ENCODE measurements at places on chromosomes 6 and 20.

DNA sequence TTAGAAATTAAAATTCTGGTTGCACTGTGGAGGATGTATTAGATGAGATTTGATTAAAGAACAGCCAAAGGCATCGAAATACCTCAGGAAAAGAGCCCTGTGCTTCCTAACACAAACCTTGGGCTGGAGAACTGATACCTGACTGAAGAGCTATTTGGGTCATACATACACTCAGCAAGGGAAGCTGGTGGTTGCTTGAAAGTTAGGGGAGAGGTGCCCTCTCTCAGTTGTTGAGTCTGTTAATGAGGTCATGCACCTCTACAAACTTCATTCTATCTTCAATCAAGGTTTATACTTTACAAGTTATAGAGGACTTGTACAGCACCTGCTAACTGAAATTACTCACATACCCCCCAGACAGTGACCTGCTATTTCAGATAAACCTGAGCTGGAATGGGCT is 25.5 kb downstream of the FAM184A start:
- no peak for DNase-seq

- DNase-seq, result no peak
Measured at GRCh38 chr20:50294164-50295088, 103.8 kb downstream of the CEBPB start.

DNA sequence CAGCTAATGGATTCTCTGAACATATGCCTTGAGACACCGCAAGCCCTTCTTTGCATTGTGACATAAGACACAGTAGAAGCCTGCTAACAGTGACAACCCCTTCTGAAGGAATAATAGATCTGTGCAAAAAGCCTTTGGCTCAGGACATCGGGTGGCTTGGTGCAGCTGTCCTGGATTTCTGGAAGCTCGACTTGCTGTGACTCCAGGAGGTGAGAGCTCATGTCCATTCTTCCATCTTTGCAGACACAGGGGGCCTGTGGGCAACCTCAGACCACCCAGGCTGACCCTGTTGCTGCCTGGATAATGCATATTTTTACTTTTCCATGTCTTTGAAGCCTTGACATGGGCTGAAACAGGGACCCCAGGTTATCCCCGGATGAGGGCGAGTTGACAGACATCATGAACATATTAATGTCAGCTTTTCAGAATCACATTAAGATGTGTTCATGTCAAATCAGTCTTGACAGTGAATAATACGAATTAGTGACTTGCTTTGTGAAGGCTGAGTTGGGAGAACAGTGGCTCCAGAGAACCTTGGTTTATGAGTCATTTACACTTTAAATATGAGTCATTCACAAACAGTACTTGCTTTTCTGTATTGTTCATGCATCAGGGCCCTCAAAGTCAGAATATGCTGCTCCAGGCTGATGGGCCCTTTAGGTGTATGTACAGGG is 66.8 kb upstream of the IYD start:
- DNase-seq, result no peak

DNA sequence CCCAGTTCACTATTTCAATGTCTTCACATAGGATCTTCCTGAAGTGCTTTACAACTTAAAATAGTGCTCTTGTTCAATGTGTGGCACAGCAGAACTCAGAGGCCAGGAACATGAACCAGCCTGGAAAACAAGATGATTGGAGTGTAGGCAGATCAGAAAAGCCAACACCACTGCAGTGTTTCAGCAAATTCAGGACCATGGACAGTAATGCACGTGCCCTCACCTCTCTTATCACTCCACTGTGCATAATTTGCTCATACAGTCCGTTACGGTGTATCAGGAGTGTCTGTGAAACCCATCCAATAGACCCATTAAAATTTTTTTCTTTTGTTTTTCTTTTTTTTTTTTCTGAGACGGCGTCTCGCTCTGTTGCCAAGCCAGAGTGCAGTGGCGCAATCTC is 27.6 kb upstream of the HACE1 start:
- DNase-seq, result no peak

DNA sequence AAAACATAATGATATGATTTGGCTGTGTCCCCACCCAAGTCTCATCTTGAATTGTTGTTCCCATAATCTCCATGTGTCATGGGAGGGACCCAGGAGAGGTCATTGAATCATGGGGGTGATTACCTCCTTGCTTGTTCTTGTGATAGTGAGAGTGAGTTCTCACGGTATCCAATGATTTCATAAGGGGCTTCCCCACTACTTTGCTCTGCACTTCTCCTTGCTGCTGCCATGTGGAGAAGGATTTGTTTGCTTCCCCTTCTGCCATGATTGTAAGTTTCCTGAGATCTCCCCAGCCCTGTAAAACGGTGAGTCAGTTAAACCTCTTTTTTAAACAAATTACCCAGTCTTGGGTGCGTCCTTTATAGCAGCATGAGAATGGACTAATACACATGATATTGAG is 156.8 kb upstream of the PLCB4 start:
- peak; percentile 38 for DNase-seq

DNA sequence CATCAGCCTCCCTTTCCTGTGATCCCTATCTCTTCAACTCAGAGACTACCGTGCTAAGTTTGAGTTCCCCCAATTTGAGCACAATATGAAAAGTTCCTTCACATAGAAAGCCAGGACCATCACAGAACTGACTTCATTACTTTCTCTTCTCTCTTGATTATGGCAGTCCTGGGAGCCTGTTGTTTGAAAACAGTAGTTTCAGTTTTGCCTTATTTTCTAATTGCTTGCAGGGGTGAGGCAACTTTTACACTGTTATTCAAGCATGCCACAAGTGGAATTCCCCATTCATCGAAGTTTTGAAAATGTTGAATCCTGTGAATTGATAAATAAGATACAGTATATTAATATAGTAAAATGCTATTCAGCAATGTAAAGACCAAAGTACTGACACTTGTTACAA is 569.7 kb upstream of the MARCKS start:
- DNase-seq, result no peak

GRCh38 chr20:48411245-48411644 is 416.6 kb downstream of the PREX1 start:
- no peak for DNase-seq

DNA sequence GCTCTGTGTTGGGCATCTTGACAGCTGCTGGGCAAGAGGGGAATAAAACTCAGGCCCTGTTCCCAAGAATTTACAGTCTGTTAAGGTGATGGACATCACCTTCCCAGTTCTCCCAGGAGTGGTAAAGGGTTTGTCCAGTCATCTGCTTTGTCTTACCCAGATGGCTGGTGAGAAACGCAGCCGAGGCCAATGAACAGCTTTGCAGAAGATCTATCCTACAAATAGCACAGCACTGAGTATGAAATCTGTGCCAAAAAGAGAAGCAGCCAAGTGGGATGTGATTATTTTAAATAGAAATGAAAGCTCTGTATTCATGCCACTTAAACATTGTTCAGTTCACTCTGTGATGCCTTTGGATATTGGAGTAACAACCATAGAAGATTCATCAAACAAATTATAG is 132.7 kb upstream of the SLC22A16 start:
- DNase-seq, result no peak

DNA sequence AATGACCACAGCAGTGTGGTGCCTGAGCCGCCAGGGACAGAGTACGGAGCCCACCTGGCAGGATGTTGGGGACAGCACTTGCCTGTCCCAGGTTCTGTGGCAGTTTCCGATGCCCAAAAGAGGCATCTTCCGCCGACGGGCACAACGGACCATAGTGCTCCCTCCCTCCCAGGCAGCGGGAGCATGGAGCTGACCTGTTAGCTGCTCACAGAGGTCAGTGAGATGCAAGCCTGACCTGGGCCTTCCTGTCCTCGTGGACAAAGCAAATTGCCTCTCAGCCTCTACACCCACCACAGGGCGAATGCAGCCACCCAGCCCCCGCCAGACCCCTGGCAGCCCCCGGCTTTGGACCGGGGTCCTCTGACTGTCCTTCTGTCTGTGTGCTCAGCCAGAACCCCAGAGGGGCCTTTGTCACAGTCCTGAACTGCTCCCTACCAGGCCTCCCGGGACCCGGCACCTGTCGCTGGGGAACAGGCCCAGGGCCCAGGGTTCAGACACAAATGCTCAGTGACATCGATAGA is 16.2 kb upstream of the FRMD1 start:
- DNase-seq, result no peak

DNA sequence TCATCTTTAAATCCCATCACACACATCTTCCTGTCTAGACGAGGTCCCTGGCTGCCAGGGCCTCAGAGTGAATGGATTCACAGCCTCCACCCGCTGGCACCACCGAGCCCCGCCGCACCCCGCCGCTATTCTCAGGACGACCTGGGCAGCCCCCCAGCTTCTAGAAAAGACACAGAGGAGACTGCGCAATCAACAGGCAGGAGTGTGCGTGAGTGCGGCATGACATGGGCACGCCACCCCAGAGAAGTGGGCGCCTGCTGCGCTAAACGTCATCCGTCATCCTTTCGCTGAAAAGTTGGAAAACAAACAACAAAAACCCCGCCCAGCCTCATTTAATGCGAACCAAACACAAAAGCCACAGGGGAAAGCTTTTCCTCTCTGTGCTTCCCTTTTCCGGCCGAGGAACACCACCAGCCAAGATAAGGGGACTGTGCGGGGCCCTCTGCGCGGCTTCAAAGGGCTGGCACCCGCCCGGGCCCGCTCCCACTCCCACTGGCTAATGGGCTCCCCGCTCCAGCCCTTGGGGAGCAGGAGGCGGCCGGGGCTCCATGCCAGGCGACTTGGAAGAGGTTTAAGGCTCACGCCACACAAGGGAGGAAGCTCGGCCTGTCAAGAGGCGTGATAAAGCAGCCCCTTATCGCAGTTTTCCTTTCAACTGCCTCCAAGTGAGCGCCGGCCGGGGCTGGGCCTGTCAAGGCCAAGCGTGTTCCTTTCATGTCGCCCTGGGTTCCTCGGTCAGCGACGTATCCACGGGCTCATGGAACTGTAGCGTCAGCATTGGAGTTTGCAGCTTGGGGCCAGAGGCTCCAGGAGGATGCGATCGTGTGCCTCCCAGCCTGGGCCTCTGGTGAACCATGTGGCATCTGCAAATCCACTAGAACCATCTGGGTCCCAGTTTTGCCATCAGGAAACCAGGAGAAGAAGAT is 50.1 kb downstream of the NFATC2 start:
- DNase-seq, result no peak

DNA sequence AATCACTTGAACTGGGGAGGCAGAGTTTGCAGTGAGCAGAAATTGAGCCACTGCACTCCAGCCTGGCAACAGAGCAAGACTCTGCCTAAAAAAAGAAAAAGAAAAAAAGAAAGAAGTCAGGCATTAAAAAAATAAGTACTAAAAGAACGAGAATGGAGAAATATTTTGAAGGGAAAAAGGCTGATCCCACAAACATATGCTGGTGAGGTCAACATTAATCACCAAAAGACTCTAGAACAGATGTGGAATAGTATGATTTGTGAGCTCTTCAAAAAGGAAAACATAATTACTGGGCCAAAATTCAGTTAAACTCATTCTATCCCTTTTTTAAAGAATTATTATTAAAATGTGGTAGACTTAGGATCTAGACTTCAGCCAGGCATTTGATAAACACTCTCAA is 61.2 kb upstream of the NRSN1 start:
- no peak for DNase-seq

DNA sequence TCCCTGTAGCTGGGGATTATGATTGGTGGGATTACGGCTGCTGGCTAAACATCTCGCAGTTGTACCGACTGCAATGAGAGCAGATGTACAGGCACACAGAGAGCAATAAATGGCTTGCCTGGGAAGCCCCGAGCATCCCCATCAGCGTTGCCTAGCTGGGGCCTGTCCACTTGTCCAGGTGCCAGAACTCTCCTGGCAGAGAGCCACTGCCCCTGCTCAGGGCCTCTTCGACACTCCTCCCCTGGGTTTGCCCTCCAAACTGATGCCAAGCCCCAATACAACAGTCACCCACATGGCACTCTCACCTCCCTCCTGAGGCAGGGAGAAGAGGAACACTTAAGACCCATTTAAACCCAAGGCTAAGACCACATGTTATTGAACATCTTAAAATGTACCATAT is 715.1 kb downstream of the PTPRT start:
- DNase-seq, result no peak

GRCh38 chr6:33235221-33235634 is 26.9 kb downstream of the RING1 start:
- DNase-seq, result peak; percentile 95

- no peak for DNase-seq
Measured at GRCh38 chr6:31267651-31268368, 4.1 kb downstream of the HLA-C start.

DNA sequence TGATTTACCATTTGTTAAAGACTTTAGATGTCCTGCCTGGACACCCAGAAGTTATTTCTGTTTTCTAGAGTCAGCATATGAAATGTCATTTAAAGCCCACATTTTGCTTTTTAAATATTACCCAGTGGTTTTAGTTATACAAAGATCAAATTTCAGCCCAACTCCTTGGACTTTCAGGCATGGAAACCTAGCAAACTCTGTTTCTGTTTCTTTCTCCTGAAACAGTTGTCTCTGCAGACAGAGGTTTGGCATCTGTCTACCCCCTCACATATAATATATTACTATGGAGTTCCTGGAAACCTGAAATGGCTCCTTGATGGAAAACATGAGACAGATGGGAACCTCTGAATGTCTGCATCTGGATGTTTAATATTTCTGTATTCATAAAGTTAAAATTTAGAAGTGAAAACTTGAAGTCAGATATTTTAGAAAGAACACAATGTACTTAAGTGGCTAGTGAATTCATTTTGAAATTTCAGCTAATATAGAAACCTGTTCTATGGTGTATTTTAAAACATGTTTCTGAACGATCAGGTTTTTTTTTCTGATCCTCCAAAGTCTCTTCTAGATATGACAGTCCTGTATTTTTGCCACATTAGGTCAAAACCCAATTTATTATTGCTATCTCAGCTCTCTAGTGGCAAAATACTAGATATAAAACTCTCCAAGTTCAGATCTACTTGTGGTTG is 743.3 kb downstream of the CD109 start:
- DNase-seq, result no peak

- no peak for DNase-seq
Measured at GRCh38 chr6:39420300-39421265, 98.1 kb upstream of the KCNK16 start.

DNA sequence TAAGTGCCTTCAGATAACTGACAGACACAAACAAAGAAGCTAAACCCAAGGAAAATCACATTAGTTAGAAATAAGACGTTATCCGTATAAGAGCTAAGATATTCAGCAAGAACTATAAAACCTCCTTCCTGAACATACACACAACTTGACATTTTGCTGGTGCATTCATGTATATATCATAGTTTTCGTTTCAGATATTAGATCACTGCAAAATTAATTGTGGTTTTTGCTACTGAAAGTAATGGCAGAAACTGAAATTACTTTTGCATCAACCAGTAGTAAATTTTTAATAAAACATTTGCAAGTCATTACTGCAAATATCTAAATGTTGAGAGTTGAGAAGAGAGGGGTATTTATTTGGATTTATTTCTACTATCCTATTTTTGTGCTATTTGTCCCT is 26.1 kb upstream of the KCNQ5 start:
- DNase-seq, result no peak

DNA sequence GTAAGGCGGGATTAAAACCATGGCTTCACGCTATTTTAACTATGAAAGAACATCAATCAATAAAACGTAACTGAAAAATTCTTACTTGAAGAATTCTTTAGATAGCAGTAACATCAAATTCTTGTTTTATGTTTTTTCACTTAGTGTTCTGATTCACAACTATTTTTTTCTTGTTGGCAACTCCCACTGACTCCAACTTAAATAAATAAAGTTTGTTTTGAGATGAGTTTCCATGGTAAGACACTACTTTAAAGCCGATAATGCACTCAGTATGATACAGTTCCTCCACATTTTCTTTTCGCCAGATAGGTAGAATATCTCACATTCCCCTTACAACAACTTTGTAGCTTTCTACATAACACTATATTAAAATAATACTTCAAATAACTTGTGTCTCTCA is 33.1 kb upstream of the CNKSR3 start:
- DNase-seq, result no peak

- DNase-seq, result peak; percentile 68
Measured at GRCh38 chr6:132813173-132813856, 1.1 kb upstream of the RPS12 start.

GRCh38 chr6:35582315-35582714 is 69.6 kb upstream of the TULP1 start:
- no peak for DNase-seq
